ENCODE measurements at places on chromosomes 3 and 15.

GRCh38 chr15:25712961-25713355, 150.2 kb downstream of the ATP10A start:
- DNase-seq, result no peak

- no peak for DNase-seq
These were observed 50.6 kb downstream of the KY start for GRCh38 chr3:134600206-134600605.

DNA sequence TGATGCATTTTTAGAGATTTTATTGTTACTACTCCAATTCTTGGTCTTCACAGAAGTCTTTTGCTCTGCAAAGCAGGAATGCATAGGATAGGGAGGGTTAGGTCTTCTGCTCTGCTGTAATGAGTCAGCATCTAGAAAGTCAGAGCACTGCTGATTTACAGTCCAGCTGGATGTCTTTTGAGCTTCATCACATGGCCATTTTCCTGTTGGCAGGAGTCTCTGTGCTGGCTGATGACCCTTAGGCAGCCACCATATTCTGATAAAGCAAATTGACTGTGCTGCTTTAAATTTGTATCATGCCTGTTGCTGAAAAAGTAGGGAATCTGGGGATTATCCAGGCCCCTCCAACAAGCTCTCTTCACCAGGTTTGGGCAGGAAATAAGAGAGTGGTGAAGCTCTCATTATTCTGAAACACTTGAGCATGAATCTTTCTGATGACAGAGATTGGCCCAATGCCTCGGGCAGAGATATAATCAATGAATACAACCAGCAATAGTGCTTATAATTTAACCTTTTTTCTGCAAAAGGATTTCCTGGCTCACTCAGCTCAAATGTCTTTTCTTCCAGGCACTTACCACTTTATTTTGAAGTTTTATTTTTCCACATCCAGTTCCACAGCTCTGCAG, 9.7 kb upstream of the CRBN start:
- no peak for DNase-seq

- DNase-seq, result no peak
These were observed 36.8 kb downstream of the DAG1 start for GRCh38 chr3:49506906-49507305.

DNA sequence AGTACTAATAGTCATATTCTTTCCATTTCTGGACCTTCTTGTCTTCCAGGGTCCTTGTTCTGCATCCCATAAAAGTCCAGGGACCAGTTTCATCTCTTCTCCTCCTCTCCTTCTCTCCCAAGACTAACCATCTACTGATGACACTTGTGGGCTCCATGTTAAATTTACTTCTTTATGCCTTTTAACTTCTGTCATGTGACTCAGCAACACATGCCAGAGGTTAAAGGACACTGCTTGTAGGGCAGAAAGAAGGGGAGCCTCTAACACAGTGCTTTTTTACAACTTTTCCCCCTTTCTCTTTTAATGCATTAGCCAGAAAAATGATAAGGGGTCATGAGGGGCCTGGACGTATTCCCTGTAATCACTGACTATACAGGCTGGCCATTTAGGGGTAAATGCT, 10.0 kb downstream of the SH3GL3 start:
- DNase-seq, result no peak

All from right hindlimb (tissue), 1 donor.